ENCODE measurements at places on chromosomes 5 and 9.

DNA sequence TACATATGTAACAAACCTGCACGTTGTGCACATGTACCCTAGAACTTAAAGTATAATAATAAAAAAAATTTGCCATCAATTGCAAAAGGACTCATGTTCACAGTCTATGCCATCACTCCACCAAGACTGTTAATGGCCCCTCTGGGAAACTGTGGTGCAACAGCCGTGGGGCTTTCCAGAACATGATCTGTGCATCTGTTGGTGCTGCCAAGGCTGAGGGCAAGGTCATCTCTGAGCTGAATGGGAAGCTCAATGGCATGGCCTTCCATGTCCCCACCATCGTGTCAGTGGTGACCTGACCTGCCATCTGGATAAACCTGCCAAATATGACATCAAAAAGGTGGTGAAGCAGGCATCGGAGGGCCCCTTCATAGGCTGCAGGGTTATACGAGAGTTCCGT is 33.4 kb upstream of the AGXT2 start:
- DNase-seq: no peak

DNA sequence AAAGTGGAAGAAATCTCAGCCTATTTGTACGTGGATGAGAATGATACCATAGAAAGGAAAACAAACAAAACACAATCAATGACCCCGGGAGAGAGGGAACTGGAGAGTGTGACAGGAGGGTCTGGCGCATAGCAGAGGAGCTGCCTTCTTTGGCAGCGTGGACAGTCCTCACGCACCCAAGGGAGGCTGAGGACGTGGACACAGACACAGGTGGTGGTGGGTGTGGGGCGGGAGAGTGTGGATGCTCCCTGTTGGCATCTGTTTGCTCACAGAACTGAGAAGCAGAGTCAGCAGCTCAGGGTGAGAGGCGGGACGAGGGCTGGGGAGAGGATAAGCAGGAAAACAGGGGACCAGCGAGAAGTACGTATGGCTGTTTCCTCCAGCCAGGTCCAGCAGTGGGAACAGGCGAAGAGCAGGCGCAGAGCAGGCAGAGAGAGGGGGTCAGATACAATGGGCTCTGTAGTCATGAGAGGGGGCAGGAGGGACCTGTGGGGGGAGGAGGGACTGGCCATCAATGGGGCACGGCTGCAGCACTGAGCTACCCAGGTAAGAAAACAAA is 10.0 kb downstream of the CMBL start:
- DNase-seq: no peak

- peak; percentile 86 for DNase-seq
Observed at GRCh38 chr5:79562351-79563246, 48.7 kb upstream of the HOMER1 start.

- peak; percentile 45 for DNase-seq
Observed at GRCh38 chr5:149886060-149886459, 58.5 kb downstream of the PDE6A start.

- peak; percentile 68 for DNase-seq
Observed at GRCh38 chr9:11086561-11086960, 473.8 kb upstream of the PTPRD start.

DNA sequence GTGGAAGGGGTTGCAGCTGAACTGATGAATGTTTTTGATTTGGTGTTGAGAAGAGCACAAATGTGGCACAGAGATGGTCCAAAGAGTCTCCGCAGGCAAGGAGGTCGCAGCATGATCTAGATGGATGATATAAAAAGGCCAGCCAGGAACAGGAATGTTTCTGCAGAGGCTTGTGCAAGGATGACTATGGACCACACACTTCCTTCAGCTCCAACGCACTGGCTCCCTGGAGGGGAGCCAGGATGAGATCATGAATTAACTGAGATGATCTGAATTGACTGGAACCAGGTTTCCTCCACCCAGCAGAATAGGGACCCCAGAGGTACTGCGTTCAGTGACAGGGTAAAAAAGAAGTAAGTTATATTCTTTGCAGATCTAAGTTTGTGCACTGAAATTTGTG is 89.0 kb downstream of the ARSB start:
- peak; percentile 84 for DNase-seq

- DNase-seq: peak; percentile 57
Observed at GRCh38 chr5:4093236-4093635, 497.6 kb downstream of the IRX1 start.

DNA sequence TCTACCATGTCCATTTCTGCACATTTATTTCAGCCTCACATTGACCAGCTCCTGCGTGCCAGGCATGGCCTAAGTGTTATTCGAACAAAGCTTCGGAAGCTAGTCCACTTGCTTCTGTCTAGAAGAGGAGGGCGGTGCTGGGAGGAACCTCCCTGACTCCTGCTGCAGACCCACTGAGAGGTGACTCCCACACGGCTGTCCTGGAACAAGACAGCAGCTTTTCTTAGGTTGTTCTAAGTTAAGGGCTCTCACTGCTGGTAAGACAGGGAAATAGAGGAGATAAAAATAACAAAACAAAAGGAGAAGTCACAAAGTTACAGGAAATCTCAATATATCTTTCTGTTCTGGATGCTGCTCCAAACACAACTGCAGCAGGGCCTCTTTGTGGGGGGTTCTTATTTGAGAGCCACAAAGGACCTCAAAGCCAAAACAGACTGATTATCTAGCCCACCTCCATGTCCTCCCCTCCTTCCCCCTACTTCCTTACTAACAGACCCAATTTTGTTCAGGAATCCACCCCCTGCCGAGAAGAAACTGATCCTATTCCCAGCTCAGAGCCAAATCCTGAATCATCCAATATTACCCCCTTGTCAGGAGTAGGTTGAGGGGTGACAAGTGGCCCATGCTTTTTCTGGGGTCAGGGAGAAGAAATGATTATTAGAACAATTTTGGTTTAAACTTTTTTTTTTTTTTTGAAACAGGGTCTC is 28.4 kb upstream of the KCNIP1 start:
- DNase-seq: peak; percentile 63

- DNase-seq: no peak
Observed at GRCh38 chr9:19614294-19614693, 174.5 kb downstream of the SLC24A2 start.

DNA sequence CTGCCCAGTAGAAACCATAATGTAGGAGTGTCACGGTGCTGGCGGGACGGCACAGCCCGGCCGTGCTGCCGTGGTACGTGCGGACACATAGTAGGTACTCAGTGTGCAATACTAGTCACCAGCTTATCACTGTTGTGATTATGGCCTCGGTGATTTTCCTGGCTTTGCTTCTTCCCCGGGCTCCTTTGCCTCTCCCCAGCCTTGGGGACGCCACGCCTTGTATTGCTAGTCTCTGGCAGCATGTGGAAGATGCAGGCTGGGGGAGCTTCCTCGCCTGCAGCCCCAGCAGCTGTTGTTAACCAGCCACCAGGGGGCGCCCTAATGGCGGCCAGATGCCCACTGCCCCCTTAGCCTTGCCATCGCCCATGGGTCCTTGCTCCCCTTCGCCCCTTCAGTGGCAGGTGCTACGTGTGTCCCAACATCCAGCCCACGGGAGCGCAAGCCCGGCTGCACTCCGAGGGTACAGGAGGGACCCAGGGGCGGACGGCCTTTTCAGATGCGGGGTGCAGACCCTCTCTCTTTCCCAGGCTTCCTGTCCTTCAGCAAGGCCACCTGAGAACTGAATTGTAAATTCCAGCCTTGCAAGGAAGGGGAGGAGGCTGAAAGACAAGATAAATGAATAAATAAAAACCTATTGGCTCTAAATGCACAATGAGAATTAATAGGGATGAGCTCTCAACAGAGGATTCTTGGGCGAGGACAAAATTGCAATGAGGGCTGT is 8.0 kb downstream of the NTNG2 start:
- DNase-seq: peak; percentile 44

DNA sequence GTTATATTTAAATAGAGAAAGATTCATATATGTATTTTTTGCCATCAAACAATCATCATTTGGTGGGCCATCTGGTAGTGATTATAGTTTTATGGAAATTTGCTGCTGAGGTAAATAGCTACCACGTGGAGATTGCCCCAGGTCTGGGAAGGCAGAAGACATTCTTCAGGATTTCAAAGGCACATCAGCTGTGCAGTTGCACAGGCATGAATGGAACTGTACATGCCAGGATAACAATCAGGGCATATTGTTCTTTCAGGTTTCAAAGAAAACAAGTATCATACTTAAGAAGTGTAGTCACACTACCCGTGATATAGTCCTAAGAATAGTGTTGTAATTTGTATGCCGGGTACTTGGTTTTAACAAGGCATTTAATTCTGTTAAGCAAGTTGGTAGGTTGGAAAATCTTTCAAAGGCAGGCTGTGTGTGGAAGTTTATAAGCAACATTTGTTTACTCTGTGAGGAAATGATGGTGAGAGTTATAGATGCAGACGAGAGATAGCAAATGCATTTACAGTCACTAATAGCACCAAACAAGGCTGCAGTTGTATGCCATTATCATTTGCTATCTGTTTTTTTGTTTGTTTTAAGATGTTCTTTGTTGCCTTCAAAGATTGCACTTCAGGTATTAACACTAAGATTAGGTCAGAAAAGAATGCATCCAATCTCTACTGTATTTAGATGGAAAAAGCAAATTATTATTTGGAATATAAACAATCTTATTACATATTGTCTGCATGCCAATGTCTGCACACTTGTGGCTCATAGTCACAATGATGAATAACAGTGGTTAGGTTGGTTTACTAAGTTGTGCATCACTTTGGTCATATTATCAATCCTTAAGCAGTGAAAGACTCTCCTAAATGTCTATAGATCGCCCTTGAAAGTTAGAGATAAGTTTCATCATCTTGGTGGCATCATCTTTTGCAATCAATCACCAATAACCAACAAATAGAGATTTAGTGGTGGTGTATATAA is 55.3 kb downstream of the RPS23 start:
- peak; percentile 4 for DNase-seq

- no peak for DNase-seq
Observed at GRCh38 chr5:10333154-10334006, 20.1 kb upstream of the MARCHF6 start.

DNA sequence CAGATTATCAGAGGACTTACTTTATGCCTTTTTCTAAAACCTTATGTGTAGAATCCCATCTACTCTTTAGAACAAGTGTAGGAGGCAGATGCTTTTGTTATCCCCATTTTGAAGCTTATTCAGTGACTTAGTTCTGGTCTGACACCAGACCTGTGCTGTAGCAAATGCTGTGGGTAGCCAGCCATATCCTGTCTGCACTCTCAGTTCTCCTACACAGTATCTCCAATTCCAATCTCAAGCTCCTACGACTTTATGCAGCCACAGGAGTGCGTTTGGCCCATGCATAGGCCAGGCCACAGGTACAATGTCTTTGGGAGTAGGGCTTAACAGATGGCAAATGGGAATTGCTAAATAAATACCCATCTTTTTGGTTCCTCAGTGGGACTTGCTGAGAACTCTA is 292.6 kb downstream of the MCTP1 start:
- DNase-seq: no peak

DNA sequence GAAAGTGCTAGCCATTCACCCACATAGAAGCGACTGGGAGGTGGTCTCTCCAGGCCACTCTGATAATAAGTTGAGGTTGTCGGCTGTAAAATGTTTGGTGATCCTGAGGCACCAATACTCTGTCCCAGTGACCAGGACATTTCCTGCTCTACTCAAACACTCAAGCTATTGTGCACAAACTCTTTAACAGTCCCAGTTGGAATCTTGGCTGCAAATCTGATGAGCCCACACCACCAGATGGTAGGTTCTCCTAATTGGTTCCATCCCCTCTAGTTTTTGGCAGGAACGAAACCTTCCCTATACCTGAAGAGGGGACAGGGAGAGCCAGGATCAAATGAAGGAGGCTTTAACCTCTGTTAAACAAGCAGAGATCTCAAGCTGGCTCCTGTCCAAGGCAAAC is 14.3 kb downstream of the GRIA1 start:
- no peak for DNase-seq

GRCh38 chr9:87581513-87581912 is 83.8 kb downstream of the DAPK1 start:
- peak; percentile 12 for DNase-seq

- DNase-seq: peak; percentile 10
Observed at GRCh38 chr9:87513161-87513560, 15.5 kb downstream of the DAPK1 start.

DNA sequence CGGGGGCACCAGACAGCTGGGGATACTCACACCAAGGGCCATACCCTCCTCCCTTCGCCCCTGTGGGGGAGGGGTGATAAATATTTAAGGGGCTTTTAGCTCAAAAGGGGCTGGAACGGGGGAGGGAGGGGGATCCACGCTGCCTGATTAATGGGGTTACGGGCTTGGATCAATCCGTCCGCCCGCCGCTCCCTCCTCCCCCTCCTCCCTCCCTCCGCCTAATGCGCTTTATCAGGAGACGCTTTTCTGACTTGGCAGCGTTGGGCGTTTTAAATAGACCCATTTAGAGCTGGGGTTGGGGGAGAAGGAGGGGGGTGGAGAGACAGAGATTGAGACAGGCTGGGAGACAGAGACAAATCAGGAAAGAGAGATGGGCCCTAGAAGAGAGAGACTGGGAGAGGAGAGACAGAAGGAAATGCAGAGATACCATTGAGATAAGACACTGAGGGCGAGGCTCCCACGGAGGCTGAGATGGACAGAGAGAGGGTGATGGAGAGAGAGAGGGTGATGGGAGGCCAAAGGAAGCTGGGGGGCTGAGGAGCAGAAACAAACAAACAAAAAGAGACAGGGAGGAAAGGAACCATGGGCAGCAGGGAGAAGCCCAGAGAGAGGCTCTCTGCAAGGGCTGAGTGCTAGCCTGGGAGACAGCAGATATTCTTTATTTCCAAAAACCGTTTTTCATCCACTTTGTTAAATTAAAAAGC is 10.3 kb downstream of the CNTFR start:
- no peak for DNase-seq

DNA sequence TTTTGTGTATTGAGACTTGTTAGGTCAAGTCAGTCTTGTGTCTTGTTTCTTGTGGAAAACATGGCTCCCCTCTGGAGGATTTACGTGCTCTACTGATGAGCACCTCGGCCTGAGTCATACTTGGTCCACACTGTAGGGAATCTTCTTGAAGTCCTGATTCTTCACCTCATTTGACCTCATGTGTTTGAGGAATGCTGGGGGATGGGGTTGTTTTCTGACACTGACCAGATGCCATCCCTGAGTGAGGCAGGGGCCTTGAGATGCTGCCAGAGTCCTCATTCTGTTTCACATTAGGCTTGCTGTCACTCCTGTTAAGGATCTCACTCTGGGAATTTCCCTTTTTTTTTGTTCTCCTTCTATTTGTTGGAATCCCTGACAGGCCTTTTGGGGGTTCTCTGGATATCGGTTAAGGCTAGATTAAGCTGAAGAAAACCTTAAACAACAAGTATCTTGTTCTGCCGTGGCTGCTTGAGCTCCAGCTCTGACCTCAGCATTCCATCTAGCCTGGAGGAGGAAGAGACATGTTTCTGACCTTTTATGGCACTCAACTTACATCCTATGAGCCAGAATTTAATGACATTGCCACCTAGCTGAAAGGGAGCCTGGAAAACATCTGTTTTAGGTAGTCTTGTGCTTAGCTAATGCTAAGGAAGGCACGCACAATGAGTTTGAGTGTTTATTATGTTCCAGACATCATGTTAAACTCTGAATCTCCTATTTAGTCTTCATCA is 20.6 kb downstream of the TCOF1 start:
- DNase-seq: peak; percentile 95
